Activated naive CD4-positive, alpha-beta T cell treated with anti-CD3 and anti-CD28 coated beads, Interleukin-2, amount 10 ng/mL, durations not matched to agents 7 days and 5 days (primary cell): ENCODE measurements at places on chromosomes 16 and 17.
A peak's percentile ranks its signal among the peaks of the same experiment; 100 is the strongest.

DNA sequence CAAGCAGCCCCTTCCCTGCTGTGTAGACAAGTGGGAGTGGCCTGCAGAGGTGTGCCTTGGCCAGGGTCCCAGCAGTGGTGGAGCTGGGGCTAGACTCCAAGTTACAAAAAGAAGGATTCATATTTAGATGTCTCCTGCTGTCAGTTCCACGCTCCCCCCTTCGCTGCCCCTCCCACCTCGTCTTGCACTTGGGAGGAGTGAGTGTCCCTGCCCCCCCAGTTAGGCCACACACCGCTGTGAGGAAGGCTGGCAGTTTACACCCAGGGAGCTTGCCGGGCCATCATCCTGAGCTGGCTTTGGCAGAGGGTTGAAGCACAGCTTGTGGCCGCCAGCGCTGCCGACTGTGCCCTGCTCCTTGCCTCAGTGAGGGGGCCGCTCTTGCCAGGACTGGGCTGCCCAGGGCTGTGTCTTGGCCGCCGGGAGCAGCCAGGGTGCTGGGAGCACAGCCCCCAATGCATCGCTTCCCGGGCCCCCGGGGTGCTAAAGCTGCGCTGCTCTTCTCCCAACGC lies 44.3 kb downstream of the ELAC2 start:
- no peak for DNase-seq

GRCh38 chr17:71084219-71084618 lies 914.9 kb downstream of the KCNJ2 start:
- DNase-seq, result no peak

- no peak for DNase-seq
Observed at GRCh38 chr16:54320697-54321340, 34.2 kb upstream of the IRX3 start.

GRCh38 chr17:73118139-73118538 lies 25.7 kb upstream of the SLC39A11 start:
- DNase-seq, result no peak

- peak; percentile 38 for DNase-seq
Observed at GRCh38 chr16:87461466-87461991, 31.3 kb downstream of the ZCCHC14 start.

GRCh38 chr17:64499805-64500486 lies 3.1 kb upstream of the POLG2 start:
- no peak for DNase-seq

GRCh38 chr16:9706217-9706836 lies 475.9 kb downstream of the GRIN2A start:
- no peak for DNase-seq

- no peak for DNase-seq
Observed at GRCh38 chr16:11147754-11148444, 108.1 kb downstream of the SOCS1 start.

DNA sequence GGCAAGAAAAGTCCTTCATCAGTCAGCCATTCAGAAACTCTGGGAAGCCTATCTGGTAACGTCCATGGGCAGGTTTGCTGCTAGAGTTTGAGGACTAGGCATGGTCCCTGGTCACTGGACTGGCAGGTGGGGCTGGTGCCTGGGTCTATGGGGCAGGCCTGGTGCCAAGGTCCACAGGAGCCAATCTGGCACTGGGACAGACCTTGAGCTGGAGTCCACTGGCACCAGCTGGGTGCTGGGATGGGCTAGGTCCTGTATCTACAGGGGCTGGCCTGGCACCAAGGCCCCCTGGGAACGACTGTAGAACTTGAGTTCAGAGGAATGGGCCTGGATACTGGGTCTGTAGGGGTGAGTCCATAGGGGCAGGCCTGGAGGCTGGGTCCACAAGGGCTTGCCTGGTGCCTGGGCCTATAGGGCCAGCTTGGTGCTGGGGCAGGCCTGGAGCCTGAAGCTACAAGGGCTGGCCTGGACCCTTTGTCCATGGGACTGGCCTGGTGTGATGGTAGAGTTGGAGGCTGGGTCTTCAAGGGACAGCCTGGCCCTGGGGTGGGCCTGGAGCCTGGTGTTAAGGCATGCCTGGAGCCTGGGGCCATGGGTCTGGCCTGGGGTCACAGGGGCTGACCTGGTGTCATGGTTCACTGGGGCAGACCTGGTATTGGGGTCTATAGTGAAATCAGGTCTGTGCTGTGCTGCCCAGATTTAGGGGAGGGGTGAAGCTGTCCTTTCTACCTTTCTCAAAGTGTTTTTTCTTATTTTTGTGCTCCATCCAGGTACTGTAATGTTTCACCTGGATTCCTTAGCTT lies 30.5 kb upstream of the NKD1 start:
- no peak for DNase-seq

DNA sequence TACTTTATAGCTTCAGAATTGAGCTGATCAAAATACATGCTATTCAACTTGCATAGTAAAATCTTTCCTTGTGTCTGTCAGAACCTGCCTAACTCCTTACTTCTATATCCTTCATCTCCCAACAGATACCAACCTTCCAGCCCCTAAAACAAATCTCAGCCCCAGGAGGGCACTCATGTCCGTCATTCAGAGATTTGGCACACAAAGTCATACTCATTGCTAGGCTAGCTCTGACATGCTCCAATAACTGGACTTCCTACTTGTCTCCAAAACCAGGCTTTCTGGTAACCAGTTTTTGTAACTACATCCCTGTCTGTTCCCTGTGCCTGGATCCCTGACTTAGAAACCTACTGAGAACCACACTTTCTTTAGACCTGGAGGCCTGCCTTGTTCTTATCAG lies 37.5 kb upstream of the DHX40 start:
- DNase-seq, result no peak

GRCh38 chr16:46911038-46911437 lies 26.9 kb downstream of the GPT2 start:
- DNase-seq, result no peak

DNA sequence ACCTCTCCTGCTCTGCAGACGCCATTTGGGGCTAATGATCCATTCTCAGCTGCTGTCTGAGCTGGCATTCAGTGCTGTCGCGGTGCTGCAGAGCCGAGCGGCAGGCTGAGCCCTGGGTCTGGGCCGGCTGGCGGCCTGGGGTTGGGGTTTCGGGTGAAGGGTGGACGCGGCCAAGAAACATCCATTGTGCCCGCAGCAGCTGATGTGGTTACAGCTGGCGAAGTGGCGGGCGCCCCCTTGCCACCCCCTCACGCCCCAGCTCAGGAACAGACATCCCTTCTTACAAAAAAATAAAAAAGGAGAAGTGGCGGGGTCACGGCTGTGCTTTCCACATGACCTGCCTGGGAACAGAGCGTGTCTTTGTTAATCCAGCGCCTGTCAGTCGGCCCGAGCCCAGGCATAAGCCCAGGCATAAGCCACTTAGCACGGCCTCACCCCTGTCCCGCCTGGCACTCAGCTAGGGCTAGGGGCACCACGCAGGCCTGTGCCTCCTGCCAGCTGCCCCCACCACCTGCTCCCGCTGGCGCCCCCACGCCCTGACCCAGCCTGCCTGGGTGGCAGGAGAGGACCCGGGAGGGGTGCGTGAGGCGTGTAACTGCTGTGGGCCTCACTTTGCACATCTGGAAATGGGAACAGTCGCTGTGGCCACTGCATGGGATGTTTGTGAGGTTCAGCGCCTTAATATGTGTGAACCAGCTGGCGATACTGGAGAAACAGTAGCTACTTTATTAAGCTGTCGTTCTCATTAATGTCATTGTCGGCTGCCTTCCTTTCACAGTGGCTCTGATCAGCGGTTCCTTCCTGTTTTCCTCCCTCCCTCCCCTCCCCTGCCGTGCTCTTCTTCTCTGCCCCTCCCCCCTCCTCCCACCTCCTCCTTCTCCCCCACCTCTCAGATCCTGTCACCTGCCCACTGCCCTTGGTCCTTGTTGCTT lies 197.7 kb upstream of the CIBAR2 start:
- DNase-seq, result peak; percentile 54
